ENCODE measurements at places on chromosomes 1 and 21.

GRCh38 chr21:33539616-33540015, 2.3 kb downstream of the GART start:
- DNase-seq, result peak; percentile 85

- DNase-seq, result no peak
Measured at GRCh38 chr1:44297695-44298400, 57.2 kb downstream of the ERI3 start.

DNA sequence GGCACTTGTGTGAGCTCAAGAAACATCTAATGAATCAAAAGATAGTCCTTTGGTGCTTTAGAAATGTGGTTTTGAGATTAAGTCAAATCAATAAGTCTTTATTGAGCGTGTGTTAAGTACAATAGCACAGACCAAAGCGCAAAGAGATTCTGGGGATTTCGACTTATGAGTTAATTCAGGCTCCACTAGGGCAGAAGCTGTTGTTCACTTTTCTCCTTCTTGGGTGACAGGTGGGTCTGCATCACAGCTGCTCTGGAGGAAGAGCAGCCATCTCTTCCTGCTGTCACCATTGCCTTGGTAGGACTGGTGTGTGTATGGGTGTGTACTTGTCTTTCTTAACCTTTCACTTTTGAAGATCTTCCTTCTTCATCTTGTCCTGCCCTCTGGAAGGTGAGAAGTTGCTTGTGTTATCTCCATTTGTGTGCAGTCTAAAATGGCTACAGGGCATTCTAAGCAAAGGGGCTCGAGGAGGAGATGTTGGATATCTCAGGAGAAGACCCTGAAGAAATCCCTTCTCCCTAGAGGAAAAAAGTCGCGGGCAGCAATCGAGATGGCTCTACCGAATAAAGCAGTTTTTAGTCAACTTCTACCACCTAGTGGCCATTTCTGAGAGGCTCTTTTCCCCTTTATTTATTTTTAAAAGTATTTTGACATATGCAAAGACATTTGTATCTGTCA, 22.9 kb upstream of the DISC1 start:
- DNase-seq, result peak; percentile 56

GRCh38 chr1:60936163-60936562, 146.2 kb upstream of the NFIA start:
- no peak for DNase-seq

DNA sequence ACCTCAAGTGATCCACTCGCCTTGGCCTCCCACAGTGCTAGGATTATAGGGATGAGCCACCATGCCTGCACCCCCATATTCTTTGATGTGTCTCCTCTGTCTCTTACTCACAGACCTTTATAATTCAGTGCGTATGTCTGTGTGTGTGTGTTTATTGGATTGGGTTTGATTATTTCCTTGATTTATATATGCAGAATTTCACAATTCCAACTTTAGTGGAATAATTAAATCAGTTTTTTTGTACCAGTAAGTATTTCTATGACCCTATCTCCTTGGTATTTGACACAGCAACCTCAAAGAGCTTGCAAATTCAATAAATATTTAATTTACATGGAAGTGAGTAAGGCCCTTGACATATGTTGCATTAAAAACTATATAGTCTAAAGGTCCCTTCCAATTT, 333.9 kb upstream of the ADAMTS5 start:
- DNase-seq, result peak; percentile 42

GRCh38 chr1:180003026-180003695, 48.6 kb downstream of the CEP350 start:
- DNase-seq, result no peak

DNA sequence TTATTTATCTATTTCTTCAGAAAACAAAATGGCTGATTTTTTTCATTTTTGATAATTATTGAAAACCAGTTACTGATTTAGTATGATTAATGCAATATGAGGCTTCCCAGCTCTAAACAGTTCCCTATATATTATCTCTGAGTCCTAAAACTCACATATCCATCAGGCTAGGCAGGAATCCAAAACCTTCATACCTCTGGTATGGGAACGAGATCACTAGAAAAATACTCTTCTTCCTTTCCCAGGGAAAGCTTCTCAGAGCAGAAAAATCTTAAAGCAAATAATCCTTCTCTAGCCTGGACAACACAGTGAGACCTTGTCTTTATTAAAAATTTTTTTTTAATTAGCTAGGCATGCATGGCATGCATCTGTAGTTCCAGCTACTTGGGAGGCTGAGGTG, 42.5 kb downstream of the KDM5B start:
- DNase-seq, result no peak

- DNase-seq, result peak; percentile 7
Measured at GRCh38 chr1:80445033-80445432, 1355.7 kb upstream of the ADGRL2 start.

- no peak for DNase-seq
Measured at GRCh38 chr1:34054920-34055319, 110.1 kb downstream of the CSMD2 start.

DNA sequence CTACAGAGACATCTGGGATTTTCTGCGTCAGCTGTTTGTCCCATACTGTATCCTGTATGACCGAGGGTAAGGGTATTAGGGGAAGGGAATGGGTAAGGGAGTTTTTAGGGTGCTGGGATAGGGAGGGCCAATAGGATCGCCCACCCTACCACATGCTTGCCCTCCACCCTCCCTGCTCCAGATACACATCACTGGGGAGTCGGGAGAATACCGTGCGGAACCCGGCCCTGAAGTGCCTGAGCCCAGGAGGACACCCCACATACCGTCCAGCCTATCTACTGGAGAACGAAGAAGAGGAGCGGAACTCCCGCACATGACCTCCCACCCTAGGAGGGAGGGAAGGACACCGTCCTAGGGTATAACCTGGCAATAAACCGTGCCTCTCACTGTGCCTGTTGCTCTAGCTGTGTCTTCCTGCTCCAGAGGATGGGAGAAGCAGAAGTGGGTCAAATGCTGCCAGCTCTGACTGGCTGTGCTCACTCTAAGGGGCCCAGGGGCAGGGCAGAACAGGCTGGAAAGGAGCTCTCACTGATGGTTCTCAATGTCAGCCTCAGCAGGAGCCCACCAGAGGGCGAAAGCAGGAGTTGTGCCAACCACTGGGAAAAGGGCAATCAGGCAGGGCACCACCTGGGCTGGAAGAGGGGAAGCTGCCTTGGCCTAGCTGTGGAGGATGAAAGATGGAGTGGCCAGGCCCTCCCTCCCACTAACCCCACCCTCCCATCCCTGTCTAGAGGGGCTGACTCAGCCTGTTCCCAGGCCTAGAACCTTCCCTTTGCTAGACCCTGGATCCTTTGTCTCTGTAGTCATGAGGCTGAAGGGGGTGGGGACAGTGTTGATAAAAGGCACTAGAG, 440 bp upstream of the LENEP start:
- peak; percentile 87 for DNase-seq

- DNase-seq, result no peak
Measured at GRCh38 chr1:209854196-209854595, 26.4 kb downstream of the UTP25 start.

DNA sequence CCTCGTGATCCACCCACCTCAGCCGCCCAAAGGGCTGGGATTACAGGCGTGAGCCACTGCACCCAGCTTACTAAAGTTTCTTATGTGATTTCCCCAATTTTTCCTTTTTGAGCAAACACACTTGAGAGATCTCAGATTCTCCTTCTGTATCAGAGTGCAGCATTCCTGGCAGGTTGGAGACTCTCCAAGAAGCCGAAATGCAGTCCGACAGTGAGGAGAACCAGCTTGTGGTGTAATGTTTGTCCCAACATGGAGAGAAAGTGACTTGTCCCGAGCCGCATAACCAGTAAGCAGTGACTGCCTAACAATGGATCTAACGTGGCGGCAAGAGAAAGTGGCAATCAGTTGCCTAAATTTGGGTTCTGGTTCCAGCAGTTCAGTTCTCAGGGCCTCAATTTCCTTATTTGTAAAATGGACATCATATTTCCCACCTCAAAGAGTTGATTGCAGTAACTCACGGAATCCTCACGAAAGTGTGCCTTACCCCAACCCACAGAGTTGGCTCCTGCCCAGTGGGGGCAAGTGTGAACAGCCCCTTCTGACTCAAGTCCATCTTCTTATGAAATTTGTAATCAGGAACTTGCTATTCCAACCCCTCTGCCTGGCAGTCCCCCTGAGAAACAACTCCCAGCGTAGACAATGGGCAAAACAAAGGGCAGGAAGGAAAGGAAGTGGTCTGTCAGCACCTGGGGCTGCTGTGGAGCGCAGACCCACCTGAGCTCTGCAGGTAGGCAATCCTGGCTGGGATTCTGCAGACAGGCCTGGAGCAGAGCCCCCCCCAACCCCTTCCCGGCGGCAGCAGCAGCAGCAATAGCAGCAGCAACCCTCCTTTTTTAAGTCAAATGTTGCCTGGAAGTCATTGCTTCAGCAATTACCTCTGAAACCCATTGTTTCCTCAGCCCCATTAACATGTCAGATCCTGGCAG, 223.6 kb upstream of the POU3F1 start:
- no peak for DNase-seq

DNA sequence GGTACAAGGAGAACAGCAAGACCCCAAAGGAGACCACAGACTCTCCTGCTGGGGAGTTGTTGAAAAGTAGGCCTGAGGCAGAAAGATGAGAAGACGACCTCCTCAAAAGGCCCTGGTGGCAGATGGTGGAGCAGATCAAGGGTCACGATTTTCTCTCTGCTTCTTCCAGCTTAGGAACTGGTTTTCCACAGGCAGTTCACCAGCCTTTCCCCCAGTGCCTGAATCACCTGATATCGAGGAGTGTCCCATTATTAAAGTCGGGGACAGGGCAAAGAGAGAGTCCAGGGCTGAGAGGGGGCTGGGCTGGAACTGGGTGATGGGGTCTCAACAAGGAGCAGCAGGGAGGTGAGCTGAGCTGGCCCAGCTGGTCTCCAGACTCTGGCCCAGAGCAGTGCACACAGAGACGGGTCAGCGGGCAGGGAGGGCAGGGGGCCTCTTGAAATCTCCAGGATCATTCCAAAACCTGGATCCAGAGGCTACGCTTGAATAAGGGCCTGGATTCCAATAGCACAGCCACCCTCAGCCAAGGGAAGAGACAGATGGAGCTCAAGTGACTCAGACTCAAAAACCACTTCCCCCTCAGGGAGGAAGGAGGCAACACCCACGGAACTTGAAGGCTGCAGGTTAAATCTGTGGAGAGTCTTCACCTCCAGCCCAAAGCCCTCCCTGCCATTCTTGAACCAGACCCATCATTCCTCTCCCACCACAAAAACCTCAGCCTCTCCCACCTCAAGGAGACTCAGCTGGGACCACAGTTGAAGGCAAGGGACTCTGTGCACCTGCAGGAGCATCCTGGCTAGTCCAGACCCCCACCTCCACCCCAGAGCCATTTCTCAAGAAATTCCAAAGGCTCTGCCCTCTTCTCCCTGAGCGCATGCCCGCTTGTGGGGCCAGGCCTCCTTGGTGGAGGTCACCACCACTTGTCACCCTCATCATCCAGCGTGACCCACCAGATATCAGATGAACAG, at the start of gene S100A5:
Gene S100A5 (minus strand): TSS at position 541 of the 968 bp plus-strand sequence. CDS start 743 bp downstream, outside the sequence.
- no peak for DNase-seq

DNA sequence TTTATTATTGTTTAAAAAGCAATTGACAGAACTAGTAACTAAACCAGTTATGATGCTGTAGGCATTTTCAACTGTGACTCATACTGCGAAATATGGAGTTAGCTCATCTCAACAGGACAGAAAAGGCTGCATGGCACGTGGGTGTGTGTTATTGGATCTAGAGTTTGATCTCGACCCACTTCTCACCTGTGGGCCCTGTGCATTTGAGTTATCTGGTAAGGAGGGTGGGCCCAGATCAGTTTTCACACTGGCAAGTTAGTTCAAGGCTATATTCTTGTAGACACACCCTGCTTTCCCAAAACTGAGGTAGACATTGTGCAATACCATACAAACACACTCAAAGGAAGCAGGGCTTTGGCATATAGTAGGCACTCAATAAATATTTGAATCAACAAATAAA, 71.3 kb upstream of the PRDX6 start:
- peak; percentile 74 for DNase-seq

GRCh38 chr1:65717815-65718454, 74.8 kb upstream of the PDE4B start:
- DNase-seq, result peak; percentile 68

DNA sequence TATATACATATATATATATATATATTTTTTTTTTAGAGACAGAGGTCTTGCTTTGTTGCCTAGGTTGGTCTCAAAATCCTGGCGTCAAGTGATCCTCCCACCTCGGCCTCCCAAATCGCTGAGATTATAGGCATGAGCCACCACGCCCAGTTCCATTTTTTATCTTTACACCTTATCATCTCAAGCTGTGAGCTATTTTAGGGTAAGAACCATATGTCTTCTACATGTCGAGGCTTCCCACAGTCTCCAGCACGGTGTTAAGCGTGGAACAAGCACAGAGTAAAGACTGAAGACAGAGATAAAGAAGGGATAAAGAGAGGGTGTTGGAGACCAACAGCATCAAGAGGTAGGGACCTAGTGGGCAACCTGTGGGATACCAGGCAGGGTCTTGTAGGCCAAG, 14.2 kb downstream of the ARHGEF2 start:
- no peak for DNase-seq

DNA sequence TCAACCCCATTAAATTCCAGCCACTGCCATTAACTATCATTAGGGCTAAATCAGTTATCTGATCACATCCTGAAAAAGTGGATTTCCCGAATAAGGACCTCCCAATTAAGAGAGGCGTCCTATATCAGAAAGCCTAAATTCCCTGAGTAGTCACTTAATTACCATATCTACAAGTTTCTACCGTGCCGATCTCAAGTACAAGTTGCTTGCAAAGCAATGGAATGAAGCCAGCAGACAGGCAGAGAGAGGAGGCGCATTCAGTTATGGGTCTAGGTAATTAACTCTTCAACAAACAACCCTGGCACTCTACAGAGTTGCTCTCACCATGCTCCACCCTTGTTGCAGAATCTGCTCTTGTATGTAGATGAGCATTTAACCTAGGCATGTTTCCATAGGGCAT, 494.6 kb upstream of the RUNX1 start:
- no peak for DNase-seq

DNA sequence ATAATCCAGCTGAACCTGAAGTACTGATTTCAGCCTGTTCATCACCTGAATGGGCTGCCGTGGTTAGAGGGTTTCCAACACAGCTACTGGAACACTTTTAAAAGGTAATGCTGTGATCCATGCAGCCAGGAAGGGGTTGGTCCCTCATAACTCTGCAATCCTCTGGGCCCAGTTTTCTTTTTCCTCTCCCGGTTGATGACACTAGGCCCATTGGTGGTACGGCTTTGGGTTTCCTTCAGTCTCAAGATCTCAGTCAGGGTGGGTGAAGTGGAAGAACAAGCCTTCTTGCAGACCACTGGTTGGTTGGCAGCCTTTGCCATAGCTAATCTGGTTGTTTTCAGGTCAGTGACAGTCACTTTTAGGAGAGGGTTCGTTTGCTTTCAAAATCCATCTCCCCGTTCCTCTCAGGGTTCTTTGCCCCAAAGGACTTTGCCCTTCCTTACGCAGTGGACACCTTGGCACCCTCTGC, 502 bp upstream of the SLC35A3 start:
- peak; percentile 5 for DNase-seq

GRCh38 chr1:200686620-200687019, 16.9 kb upstream of the DDX59 start:
- no peak for DNase-seq

Data from amniotic epithelial cell (primary cell).